Mucosa of gallbladder (tissue), 1 donor: ENCODE measurements at places on chromosomes 1 and 21. TPM values are rescaled to one million over a fixed set of nuclear protein-coding genes. Genes with fewer than 3 reads are reported as not detected.
A peak's percentile ranks its signal among the peaks of the same experiment; 100 is the strongest.

Gene DDAH1
- 128 TPM for total RNA-seq

Gene TPR
- total RNA-seq: 75.8 TPM

- DNase-seq: no peak
These were observed 94.4 kb downstream of the COLGALT2 start for GRCh38 chr1:183942933-183943693.

GRCh38 chr1:68103884-68104554 lies 53.6 kb upstream of the DIRAS3 start:
- no peak for DNase-seq

DNA sequence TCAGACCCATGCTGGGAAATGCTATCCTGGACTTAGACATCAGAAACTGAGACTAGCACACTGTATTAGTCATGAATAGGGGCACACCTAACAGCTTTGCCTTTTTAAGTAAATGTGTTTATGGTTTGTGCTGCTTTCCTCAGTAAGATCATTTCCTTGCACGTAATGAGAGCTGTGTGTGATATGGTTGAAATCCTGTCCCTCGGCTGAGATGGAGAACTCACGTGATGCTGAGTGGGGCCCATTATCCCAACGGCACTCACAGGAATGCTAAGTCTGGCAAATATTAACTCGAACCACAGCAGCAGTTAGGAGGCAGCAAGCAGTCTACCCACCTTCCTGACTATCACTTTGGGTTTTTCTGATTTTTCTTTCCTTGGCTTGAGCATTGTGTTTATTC lies 38.2 kb downstream of the BCL9 start:
- DNase-seq: peak; percentile 38

DNA sequence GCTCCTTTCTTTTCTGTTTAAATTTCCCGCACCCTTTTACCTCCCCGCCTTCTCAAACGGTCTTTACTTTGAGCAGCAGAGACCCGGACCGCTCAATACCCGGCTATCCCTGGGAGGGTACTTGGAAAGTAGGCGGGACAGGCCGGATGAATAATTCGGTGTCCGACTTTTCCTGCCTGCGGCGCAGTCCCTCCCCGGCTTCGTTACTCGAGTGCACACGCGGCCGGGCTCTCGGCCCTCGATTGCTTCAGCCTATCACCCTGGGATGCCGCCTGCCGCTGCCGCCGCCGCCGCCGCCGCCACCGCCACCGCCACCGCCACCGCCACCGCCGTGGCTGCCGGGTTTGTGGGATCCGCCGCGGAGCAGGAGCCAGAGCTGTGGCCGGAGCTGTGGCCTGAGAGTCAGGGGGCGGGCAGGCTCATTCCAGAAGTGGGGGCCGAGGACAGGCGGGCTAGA lies 382 bp upstream of the RASAL2 start:
- peak; percentile 94 for DNase-seq

- no peak for DNase-seq
These were observed 241.5 kb downstream of the LTN1 start for GRCh38 chr21:28751176-28751575.
